ENCODE measurements at places on chromosomes 6 and 20.
A peak's percentile ranks its signal among the peaks of the same experiment; 100 is the strongest.

DNA sequence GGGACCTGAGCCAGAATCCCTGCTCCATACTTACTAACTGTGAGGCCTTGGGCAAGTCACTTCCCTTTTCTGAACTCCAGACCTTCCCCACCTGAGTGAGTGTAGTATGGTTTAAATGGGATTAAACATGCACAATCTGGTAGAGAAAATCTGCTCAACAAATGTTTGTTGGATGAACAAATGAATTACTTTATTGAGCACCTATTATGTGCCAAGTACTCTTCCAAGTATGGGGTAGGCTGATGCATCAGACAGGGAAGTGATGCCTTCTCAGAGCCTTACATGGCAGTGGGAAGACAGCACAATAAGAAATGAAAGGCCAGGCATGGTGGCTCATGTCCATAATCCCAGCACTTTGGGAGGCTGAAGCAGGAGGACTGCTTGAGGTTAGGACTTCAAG, 15.0 kb upstream of the LBP start:
- no peak for DNase-seq

DNA sequence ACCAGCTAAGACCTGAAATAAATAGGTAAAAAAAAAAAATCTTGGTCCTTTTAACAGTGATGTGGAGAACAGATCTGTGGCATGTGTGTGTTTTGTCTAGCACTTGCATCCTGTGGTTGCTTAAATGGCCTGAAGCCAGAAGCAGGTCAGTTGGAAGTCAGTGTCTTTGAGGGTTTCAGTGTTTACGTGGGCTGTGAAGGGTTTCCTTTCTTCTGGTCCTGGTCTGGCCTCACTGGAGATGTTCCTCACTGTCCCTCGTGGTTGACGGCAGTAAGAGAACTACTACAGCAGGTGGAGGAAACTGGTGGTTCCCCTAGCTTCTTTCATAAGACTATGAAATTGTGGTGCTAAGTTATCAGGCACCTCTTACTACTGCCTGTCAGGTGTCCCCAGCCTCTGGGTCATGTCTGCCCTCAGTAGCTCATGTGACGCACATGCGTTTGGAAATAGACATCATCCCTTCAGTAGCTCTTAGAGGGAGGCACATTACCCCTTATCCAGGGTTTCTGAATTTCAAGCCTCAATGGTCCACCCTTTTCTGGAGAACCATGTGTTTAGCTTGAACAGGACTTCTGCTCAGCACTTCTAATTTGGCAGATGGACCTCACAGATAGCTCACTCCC, 59.4 kb upstream of the SCP2D1 start:
- no peak for DNase-seq

- DNase-seq = no peak
Measured at GRCh38 chr20:4709261-4710105, 12.2 kb upstream of the PRND start.

DNA sequence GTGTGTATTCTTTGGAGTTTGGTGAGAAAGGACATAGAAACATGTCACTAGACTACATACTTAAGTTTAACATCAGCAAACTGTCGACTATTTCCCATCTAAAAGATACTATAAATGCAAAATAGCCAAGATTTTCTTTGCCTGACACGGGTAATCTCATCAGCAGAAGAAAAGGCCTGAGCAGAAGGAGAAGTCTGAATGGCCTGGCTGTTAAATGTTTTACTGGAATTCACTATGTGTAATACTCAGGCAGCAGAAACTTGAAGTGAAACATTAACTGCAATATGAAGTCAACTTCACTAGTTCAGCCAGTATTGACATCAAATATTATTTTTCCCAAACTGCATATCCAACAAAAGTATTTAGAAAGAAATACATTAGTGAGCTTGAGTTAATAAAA, 6.4 kb upstream of the DSE start:
- no peak for DNase-seq

DNA sequence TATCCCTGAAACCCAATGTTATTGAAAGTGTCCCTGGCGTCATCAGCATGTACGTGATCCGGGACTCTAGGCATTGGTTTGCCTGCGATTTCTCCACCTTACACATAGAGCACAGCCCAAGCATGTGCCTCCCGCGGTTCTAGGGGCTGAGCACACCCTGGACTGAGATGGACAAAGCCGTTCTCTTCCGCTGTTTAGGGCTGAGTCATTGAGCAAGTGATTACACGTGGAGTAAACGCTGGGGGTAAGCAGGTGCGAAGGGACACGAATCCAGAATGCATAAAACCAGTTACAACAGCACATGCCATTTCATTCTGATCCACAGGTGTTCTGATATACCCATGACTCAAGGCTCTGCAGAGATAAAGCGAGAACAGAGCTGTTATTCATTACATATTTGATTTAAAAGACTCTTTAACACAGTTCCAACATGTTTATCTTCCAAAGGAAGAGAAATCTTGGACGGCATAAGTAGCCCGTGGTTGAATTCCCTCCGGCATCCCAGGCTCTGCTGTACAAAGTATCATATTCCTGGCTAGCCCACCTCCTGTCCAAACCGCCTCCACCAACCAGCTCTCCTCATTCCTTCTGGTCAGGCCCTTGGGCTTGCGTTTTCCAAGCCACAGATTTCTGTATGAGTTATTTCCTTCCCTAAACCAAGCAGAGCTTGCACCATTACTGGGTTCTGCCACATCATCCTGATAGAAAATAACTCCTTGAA, 36.1 kb upstream of the THBS2 start:
- DNase-seq = no peak

DNA sequence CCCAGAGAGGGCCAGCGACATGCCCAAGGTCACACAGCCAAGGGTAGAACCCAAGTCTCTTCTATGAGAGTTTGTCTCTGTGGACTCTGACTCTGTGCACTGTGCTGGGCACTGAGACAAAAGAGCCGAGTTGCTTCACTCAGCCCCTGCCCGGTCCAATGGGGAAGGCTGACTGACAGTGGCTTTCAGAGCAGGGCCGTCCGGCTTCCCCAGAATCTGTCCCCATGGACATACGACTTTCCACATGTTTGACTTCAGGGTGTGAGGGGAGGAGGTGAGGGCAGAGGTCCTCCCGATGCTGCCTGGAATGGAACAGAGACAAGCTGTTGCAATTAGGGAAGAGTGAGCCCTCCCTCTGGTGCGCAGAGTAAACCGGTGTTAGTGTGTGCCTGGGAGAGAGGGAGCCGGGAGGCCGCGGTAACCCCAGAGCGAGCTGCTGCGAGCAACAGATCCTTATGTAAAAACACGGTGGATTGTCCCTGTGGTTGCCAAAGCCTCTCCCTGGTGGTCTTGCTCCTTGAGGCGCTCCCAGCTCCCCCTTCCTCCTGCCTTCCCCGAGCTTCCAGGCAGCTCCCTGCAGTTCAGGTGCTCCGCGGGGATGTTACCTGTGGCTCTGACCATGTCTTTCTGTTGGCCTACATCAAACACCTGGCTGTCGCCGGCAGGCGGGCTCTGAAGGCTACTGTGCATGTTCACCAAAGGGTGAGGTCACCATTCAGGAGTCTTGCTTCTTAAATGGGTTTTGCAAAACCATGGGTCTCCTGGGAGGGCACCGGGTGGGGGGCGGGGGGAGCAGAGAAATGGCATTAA, 672 bp downstream of the SIRPA start:
- peak; percentile 33 for DNase-seq
